ENCODE measurements at places on chromosomes 1 and 21.

- no peak for DNase-seq
Measured at GRCh38 chr1:186595969-186596368, 84.3 kb downstream of the PTGS2 start.

GRCh38 chr1:192702212-192702902 is 66.4 kb downstream of the RGS13 start:
- no peak for DNase-seq

GRCh38 chr21:42006765-42007164 is 3.4 kb downstream of the ZBTB21 start:
- DNase-seq, result no peak

DNA sequence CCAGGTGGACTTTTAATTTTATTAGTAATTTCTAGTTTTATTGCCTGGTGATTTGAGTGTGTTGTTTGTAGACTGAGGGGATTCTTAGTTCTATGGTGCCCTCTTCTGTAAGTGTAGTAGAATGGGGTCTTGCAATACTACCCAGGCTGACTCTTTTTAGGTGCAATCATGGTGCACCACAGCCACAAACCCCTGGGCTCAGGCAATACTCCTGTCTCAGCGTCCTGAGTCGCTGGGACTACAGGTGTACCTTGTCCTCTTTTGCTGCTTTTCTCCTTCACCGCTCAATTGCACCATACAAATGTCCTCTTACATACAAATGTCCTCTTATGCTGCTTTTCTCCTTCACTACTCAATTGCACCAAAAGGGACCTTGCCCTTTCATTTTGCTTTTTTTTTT is 43.1 kb downstream of the SCP2 start:
- no peak for DNase-seq

DNA sequence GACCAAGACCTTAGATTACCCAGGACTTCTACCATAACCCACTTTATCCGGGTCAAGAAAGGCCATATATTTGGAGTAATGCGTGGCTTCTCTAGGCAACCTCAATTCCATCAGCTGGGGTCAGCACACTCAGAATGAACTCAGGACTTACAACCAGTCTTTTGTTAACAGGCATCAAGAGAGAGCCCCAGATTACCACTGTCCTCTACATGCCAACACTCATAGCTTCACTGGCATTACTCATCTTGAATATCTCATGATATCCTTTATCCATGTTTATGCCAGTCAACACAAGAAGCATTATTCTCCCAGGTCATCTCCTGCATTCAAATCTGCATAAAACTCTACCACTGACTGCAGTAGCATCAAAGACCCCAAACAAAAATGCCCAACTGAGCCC is 6.6 kb upstream of the FCGR2A start:
- no peak for DNase-seq

- DNase-seq, result no peak
Measured at GRCh38 chr1:61539720-61540462, 185.1 kb downstream of the TM2D1 start.

DNA sequence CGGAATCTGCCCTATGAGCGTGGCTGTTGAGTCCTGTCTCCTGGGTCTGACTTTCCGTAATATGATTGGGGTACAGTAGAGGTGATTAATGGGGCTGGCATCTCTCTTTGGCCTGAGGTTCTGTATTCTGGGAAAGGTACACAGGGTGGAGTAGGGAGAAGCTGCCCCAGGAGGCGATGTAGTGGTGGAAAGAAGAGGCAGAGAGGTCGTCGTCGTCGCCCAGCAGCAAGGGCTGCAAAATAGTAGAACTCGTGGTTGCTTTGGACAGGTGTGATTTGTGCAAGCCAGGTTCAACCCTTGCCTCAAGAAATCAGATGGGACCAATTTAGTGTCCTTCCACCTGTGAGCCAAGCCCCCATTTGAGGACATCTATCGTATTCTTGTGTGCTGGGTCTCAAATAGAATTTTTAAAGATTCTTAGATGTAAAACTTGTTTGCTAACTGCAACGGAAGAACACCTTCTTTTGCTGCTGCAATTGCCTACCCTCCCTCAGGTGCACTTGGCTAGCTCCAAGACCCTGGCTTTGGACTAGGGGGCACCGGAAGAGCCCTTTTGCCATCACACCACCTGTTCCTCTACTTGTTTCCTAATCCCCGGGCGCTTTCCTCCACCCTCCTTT is 1.3 kb upstream of the HMGN2 start:
- no peak for DNase-seq

GRCh38 chr1:207346513-207346912 is 25.0 kb downstream of the CD55 start:
- no peak for DNase-seq

DNA sequence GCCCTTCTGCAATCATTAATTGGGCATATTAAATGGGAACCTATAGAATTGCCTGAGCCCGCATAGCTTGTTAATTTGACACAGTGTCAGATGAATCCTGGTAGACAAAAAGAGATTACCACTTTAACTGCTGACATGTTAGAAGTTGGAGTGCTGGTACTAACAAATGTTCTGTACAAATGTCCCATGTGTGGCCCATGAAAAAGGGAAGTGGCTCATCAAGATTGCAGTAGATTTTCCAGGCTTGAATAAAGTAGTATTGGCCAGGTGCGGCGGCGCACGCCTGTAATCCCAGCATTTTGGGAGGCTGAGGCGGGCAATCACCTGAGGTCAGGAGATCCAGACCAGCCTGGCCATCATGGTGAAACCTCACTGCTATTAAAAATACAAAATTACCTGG is 45.6 kb downstream of the GNPAT start:
- DNase-seq, result no peak

- DNase-seq, result peak; percentile 43
Measured at GRCh38 chr1:9455487-9456234, 83.6 kb upstream of the SLC25A33 start.

GRCh38 chr1:35220976-35221375 is 28.0 kb upstream of the SFPQ start:
- DNase-seq, result no peak

DNA sequence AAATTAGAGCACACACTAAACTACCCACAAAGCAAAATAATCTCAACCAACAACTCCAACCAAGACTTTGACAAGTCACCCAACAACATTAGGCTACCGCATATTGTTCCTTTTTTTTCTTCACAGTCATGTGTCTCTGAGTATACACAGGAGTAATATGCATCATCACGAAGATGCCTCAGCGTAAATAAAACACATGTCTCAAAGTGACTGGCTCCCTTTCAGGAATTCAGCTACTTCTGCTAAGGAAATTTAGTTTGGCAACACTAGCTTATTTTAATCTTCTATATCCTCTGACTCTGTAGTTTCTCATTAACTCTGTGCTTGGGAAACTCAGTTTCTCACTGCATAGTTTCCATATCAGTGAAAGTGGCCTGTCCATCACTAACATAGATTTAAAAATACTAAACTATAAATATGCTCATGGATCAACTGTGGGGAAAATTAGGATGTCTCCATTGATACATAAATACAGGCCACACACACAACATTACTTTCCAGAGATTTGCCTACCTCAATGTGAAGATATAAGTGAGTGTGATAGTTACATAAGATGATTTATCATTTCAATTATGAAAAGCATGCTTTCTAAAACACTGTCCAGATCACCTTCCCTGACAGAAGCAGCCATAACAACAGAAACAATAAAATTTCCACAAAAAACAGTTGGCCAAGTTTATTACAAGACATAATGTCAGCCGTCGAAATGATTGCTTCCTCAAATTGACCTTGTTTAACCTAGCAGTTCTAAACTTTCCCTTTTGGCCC is 113.2 kb downstream of the PTGER3 start:
- DNase-seq, result no peak

DNA sequence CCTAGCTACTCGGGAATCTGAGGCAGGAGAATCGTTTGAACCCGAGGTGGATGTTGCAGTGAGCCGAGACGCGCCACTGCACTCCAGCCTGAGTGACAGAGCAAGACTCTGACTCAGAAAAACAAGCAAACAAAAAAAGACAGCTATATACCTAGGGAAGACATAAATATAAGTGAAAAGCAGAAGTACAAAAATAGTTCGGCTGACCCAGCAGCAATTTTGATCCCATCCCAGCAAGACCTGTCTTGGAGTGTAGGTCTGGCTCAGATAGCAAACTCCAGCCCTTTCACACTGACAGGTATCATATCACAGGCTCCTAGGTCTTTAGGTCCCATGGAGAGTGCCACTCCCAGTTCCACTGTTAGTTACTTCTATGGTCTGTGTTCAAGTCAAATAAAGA is 14.6 kb downstream of the MTX1 start:
- no peak for DNase-seq

GRCh38 chr1:17873007-17873675 is 118.0 kb downstream of the ACTL8 start:
- no peak for DNase-seq

GRCh38 chr1:77430966-77431690 is 149.3 kb downstream of the AK5 start:
- DNase-seq, result no peak

DNA sequence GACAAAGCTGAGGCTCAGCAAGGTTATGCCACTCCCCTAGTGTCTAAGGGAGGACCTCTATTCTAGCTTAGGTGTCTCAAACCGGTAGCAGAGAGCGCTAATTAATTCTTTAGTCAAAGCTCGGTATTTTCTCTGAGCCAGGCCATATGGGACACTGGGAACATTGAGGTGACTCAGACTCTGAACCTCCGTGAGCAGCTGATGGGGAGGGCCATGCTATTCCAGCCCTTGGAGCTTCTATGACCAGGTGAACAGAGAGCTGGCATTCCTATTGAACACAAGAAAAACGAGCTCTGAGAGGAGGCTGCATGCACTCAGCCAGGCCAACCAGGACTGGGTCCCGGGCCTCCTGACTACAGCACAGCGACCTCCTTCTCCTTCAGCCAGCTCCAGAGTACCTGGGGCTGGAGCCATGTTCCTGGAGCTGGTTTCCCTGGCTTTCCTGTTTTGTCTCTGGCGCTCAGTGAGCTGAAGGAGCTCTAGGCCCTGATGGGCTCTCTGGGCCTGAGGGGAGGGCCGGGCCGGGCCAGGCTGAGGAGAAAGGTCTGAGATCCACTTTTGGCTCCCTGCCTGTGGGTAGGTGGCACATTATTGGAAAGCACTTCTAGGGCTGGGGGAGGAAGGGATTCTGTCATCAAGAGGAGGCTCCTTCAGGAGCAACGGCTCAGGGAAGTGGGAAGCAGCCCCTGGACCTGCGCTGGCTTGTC is 37.0 kb downstream of the SLC9A1 start:
- no peak for DNase-seq

DNA sequence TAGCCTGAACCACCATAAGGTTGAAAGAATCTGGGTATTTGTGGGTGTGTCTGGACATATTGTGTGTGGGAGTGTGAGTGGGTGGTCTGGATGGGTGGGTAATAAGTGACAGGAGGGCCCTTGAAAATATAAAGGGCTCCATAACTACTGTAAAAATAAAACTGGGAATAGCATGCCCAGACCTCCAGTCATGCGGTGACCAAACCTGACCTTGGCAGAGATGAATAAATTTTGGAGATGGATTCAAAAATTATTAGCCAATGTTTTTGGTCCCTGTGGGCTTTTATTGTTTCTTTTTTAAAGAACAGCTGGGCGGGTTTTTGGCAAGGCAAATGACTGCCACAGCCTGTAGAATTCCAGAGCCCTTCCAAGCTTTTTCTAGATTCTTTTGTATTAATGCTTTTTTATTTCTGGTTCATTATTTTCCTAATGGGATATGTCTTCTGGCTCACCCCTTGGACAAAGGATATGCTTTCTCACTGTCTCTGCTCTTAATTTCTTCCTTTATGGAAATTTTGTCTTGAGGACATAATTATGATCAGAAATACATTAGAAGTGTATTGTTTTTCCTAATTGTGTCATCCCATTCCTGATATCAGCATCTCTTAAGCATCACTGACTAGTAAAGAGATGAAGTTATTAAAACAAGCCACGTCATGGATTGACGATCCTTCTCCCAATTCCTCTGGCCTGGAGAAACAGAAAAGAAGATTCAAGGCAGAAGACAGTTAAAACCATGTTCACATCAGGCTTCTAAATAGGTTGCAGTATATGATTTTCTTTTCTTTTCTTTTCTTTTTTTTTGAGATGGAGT is 69.5 kb downstream of the NTMT2 start:
- no peak for DNase-seq

DNA sequence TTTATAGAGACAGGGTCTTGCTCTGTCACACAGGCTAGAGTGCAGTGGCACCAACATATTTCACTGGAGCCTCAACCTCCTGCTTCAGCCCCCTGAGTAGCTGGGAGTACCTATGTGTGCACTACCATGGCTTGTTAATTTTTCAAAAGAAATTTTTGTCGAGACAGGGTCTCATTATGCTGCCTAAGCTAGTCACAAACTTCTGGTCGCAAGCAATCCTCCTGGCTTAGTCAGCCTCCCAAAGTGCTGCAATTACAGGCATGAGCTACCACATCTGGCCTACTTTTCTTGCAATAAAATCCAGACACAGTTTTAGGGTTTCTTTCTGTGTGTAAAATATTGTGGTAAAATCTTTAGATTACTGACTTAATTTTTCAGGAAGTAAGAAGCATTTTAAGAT is 27.9 kb upstream of the NTPCR start:
- DNase-seq, result no peak

GRCh38 chr1:214120191-214120590 is 132.4 kb downstream of the PROX1 start:
- no peak for DNase-seq

GRCh38 chr21:34836103-34836932 is 167.5 kb downstream of the CLIC6 start:
- no peak for DNase-seq

DNA sequence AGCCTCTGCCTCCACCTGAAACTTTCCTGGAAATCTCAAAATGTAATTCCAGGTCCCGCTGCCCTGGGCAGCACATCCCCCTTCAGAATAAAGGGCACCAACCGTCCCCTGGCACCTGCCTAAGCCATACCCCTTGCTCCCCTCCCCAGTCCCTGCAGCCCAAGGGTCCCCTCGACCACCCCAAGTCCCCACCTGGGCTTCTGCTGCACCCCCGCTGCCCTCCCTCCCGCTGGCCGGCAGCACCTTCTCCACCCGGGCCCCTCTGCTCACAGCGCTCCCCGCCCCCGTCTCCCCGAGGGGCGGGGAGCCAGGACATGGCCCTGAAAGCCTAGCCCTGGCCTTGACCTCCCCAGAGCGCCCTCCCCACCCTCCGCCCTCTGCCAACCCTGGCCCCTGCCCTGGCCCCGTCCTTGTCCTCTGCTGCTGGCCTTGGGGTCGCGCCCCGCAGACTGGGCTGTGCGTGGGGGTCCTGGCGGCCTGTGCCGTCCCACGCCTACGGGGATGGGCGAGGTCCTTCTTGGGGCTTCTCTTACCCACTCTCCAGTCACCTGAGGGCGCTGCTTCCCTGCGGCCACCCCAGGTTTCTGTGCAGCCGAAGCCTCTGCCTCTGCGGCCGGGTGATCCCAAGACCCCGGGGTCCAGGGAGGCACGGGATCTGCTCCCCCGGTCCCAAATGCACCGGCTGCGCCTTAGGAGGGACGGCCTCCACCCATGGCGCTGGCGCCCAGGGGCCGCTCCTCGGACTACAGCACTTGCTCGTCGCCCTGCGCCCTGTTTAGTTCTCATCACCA is 41.7 kb downstream of the WDR4 start:
- no peak for DNase-seq

DNA sequence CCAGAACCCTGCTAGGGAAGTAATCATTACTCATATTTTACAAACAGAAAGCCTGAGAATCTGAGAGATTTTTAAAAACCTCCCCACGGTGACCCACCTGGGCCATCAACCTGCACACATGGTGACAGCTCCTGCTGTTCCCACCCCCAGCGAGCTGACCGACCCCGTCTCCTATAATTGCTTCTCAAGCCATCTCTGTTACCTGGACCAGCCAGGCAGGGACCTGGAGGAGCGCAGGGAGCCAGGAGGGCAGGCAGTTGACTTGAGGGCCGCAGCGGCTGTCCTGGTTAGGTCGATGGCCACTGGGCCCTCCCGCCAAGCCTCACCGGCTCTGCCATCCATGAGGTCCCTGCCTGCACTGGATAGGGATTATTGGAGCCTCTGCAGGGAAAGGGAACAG is 7.7 kb downstream of the TFF2 start:
- DNase-seq, result no peak

All from stimulated activated CD8-positive, alpha-beta memory T cell treated with anti-CD3 and anti-CD28 coated beads, Interleukin-7, amount 100 ng/mL, for 24 hours (primary cell).